ENCODE measurements at places on chromosomes 4 and X. TPM values are rescaled to one million over a fixed set of nuclear protein-coding genes. Genes with fewer than 3 reads are reported as not detected.

- no peak for DNase-seq
These were observed 3.3 kb upstream of the LRAT start for GRCh38 chr4:154740462-154740861.

GRCh38 chr4:93842601-93843252 lies 14.2 kb downstream of the ATOH1 start:
- no peak for DNase-seq

DNA sequence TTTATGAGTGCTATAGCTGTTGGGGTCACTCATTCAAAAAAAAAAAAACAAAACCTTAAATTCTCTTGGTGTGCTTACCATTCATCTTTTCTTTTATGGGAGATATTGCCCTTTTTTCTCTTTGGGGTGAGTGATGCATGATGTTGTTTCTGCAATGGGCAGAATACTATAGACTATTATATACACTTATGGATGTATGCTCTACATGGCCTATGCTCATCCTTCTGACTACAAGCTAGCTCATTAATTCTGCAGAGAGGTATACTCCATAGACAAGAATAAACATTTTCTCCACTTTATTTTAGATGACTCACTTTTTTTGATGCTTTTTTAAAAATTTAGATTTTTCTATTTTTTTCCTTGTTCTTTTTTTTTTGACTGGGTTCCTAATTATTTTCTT lies 160.3 kb upstream of the ANK2 start:
- DNase-seq: no peak

DNA sequence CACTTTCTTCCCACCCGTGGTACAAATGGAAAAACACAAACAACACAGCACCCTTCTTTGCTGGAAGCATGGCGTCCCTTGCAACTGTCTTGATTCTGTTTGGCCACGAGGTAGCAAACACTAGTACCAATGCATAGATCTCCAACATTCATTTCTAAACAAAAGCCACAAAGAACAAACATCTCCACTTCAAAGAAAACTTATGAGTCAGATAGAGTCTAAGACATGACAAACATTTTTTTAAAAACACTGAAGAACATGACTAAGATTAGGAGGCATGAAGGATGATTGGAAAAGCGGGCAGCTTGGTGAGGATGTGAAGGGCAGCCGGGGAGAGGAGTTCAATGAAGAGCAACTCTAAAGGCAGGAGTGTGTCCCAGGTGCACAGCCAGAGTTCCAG lies 197.6 kb upstream of the FAM9B start:
- DNase-seq: no peak

DNA sequence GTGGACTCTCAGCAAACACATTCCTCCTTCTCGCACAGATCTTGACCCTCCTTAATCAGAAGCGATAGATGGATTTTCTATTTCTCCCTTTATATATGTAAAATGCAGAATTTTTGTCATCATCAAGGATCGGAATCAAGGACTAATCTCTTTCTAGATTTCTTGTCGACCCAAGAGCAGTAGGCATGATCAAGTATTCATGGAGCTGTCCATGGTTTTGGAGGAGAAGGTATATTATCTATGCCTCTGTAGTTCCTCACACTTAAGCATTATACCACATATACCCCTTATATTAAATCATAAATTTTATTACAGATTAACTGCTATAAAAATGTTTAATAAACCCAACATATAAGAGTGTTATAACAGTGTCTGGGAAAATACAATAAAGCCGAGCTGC lies 886.8 kb downstream of the NLGN4X start:
- DNase-seq: no peak

- no peak for DNase-seq
These were observed 32.3 kb upstream of the IRF2 start for GRCh38 chr4:184506527-184507121.

- DNase-seq: no peak
These were observed 33.0 kb downstream of the NSG1 start for GRCh38 chr4:4419896-4420295.

- DNase-seq: peak; percentile 39
These were observed 2.3 kb upstream of the UBA1 start for GRCh38 chrX:47191331-47191730.

GRCh38 chr4:146333895-146334262 lies 119.5 kb downstream of the REELD1 start:
- no peak for DNase-seq

GRCh38 chr4:146346276-146346675 lies 131.9 kb downstream of the REELD1 start:
- no peak for DNase-seq

- no peak for DNase-seq
These were observed 109.2 kb downstream of the GUCY2F start for GRCh38 chrX:109372716-109373115.

- peak; percentile 27 for DNase-seq
These were observed 31.4 kb upstream of the ADH1C start for GRCh38 chr4:99383833-99384392.

DNA sequence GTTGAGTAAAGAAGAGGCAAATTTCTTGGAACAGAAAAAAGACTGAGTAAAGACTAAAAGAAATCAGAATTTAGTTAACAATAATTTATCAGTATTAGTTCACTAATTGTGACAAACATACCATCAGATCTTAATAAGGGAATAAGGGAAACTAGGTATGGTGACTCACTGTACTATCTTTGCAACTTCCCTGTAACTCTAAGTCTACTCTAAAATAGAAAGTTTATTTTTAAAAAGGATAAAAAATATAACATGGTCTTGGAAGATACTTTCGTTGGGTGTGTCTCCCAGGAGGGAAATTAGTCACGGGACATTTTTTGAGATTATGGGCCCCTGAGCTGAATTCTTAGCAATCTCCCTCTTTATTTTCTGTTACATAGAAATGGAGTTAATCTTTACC lies 97.3 kb downstream of the EMCN start:
- no peak for DNase-seq

GRCh38 chr4:54783402-54784110 lies 125.8 kb downstream of the KIT start:
- DNase-seq: no peak

- DNase-seq: no peak
These were observed 188.4 kb upstream of the MBNL3 start for GRCh38 chrX:132677233-132677716.

DNA sequence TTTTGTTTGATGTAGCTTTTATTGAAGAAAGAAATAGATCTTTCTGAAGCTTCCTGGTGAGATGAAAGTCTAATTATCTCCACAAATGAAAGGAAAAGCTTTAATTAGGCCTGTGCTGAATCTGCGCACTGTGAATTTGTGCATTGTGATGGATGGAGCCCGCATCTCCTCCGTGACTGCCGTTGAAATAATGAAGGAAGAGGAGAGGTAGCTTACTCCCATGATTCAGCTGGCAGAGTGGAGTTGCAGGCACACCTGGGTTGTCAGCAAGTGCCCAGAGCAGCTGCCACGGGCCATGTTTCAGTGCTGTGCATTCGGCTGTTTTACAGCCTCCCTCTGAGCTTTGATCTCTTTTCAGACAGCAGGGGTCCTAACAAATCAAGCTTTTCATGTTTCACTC lies 735.3 kb upstream of the TENM3 start:
- DNase-seq: no peak

DNA sequence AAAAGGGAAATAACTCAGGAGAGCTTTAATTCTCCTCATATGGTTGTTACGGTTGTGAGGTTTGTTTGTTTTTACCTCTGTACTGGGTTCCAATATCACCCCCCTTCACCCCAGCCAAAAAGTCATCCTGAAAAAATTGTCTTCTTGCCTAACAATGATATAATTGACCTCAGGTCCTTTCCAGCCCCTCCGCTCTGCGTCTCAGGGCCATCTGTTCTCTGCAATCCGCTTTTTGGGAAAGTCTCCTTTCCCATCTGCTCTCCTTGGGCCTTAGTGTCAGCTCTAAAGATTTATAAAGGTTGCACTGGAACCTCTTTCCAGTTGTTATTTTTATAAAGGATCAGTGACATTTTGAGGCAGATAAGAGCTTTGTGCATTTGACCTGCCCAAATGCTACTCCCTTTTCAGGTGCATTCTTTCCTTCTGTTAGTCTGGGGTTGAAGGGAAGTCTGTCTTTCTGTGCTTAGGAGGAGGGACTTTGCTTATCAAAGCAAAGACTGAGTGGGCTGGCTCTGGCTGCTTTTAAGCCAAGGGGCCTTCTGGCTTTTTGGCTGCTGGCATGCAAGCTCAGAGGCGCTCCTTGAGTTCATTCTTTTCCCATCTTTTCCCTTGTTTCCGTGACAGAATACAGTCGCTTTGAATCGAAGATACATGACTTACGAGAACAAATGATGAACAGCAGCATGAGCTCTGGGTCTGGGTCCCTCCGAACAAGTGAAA lies 34.1 kb downstream of the DLG3 start:
- DNase-seq: no peak

Gene LAS1L
- 31.1 TPM for total RNA-seq

Gene GLA
- 21.1 TPM for total RNA-seq

Gene CXCL11
- 0.19 TPM for total RNA-seq

Gene STIM2
- total RNA-seq: 32.4 TPM

Gene SMARCA1
- total RNA-seq: 6.0 TPM
